Fibroblast of villous mesenchyme (primary cell): ENCODE measurements at places on chromosomes 3 and 15. TPM values are rescaled to one million over a fixed set of nuclear protein-coding genes. Genes with fewer than 3 reads are reported as not detected.
A peak's percentile ranks its signal among the peaks of the same experiment; 100 is the strongest.

The COMMD4 gene
- 61.7 and 74.7 TPM in 2 replicates for total RNA-seq

The LRRN1 gene
- under 0.01 TPM in 2 replicates for total RNA-seq

The CA12 gene
- total RNA-seq = 8.1 and 15.1 TPM in 2 replicates

The SAMMSON gene
- not detected in 2 replicates for total RNA-seq

The GADL1 gene
- total RNA-seq = not detected in 2 replicates

The PRR20G gene
- not detected in 2 replicates for total RNA-seq

The CNTN4 gene
- 6.9 and 9.0 TPM in 2 replicates for total RNA-seq

The NPAP1 gene
- total RNA-seq = not detected in 2 replicates

The MRAS gene
- total RNA-seq = 46.4 and 53.5 TPM in 2 replicates

The YEATS2 gene
- total RNA-seq = 29.6 and 57.0 TPM in 2 replicates

DNA sequence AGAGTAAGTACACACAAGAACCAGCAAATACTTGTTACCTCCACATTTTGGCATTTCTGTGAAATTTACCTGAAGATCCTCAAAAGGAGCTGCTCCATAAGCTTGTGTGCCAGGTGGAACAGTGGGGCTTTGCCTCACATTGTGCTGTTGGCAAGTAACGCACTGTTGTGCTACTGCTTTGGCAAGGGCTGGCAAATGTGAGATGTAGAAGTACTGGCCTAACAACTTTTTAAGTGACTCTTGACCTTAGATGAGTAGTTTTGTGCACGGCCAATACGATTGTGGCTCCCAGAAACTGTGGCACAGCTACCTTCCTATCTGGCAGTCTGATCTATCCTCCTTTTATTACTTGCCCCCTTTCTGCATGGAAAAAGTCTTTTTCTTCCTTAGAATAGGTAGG lies 337.0 kb downstream of the KCNH8 start:
- no peak for DNase-seq

DNA sequence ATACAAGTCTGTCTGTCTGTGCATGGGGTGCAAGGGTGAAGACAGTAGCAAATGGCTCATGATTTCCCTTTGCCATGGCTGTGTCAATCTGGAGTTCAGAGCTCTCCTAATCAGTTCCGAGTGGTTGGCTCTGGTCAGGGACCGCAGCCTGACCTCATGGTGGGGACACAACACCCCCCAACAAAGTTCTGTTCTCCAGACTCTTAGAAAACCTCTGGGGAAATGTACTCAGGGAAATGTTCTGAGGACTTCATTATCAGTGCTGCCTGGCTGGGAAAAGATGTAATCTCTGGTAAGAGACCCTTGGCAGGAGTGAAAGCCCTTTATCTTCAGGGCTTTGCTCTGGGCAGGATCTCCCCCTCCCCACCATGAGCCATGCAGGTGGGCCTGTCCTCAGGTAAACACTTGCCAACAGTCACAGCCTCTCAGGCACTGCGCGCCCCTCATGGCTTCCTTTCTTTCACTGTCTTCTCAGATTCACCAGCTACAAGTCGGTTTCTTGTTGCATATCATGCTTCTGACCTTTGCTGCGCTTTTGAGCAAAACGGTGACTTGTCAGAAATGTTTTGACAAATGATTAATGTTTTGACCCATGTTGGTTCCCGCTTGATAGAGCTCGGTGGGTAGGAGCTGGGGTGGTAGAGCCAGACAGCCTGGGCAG lies 95.5 kb downstream of the ST6GAL1 start:
- DNase-seq = no peak

DNA sequence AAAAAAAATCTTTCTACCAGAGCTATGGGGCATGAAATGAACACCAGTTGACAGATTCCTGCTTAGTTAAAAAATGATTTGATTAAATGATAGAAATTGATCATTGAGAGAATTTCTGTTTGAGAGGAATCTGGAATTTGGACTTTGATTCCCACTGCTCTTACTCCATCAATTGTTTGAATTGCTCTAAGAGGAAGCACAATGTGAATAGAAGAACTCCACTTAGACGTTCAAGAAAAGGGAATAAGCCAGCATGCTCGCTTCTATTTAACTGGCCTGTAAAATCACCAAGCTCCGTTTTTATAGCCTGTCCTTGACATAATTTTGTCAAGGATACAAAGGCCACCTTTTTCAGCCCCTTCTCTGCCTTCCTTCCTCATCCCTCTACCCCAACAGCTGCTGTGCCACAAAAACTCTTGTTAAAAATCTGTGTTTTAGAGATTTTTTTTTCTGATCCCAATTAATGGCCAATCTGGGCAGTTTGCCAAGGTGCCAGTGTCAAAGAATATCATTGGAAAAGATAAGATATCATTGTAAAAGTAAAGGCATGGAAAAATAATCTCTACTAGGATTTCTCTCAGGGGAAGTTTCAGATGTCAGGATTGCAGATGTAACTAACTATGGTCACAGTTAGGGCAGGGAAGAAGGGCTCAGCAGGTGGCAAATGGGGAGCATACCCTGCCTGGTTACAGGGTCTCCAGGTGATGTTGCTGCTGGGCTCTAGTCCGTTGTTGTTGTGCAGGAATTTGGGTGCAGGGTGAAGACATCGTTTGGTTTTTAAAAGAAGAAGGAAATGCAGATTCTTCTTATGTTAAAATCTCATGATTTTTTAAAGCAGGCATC lies 301.8 kb upstream of the PDZRN3 start:
- DNase-seq = no peak

DNA sequence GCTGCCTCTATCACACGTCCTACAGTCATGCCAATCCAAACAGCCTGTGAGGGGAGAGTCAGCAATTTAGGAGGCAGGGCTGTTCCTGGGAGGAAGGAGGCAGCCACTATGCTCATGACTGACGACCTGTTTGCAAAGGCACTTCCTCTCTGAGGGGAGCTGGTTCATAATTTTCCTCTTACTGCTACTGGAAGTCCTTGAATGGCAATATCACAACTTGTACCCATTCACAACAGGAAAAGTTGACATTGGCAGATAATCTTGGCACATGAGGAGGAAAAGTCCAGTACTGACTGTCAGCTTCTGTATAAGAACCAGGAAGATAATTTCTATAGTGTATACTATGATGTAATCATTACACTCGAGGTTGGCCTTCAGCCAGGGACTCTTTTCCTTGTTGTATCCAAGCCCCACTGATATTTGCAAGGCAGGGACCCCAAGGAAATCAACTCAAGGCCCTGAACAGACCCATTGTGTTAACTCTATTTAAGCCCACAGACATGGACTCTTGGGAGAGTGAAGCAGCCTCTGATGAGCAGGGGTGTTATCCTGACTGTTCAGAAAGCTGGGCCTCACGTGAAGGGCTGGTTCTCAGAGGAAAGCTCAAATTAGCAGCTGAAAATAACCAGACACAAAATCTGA lies 267.3 kb upstream of the ADAMTS9 start:
- DNase-seq = no peak

GRCh38 chr3:104437891-104438290 lies 928.8 kb upstream of the ALCAM start:
- DNase-seq = peak; percentile 2

- DNase-seq = peak; percentile 9
Observed at GRCh38 chr15:76803049-76803571, 102.0 kb downstream of the SCAPER start.

DNA sequence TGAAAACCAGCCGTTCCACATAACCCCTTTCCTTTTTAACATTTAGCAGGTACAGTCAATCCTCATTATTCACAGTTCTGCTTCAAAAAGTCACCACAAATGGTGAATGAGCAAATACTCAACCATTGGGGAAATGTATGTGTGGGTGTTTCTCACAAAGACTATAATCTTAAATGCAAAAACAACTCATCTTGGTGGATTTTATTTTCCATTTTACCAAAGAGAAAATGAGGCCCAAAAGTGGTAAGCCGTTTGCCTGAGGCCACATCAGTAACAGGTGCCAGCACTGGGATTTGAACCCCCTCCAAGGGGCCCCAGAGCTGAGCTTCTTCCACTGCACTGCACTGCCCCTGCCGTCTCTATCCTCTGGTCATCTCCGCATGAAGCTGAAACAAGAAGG lies 208.8 kb downstream of the OSBPL10 start:
- DNase-seq = no peak

- no peak for DNase-seq
Observed at GRCh38 chr3:195153653-195154052, 117.3 kb downstream of the XXYLT1 start.

DNA sequence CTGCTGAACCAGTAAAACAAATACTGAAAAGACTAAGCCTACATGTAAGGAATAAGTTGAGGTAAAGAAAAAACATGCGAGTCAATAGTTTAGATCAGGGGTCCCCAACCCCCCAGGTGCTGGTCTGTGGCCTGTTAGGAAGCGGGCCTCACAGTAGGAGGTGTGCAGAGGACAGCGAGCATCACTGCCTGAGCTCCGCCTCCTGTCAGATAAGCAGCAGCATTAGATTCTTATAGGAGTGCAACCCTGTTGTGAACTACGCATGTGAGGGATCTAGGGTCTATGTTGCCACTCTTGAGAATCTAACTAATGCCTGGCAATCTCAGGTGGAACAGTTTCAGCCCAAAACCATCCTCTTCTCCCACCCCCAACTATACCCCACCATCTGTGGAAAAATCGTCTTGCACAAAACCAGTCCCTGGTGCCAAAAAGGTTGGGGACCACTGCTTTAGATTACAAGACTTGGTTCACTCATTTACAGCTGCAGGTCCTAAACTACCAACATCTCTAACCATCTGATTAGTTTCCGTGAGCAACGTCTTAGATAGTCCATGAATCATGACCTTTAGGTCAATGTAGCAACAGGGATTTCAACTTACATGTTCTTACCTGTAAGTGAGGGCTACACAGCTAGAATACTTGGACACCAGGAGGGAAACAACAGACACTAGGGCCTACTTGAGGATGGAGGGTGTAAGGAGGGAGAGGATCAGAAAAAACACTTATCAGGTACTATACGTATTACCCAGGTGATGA lies 66.7 kb downstream of the TRANK1 start:
- no peak for DNase-seq

GRCh38 chr3:60323651-60324050 lies 927.6 kb downstream of the FHIT start:
- DNase-seq = no peak

- no peak for DNase-seq
Observed at GRCh38 chr15:90552929-90553211, 23.1 kb downstream of the CRTC3 start.

- no peak for DNase-seq
Observed at GRCh38 chr15:58124585-58124984, 13.6 kb upstream of the AQP9 start.

GRCh38 chr3:149650828-149651227 lies 7.0 kb downstream of the WWTR1 start:
- no peak for DNase-seq

- peak; percentile 7 for DNase-seq
Observed at GRCh38 chr15:79091204-79091867, 756 bp upstream of the RASGRF1 start.

GRCh38 chr15:69490356-69491037 lies 37.9 kb downstream of the RPLP1 start:
- DNase-seq = no peak

DNA sequence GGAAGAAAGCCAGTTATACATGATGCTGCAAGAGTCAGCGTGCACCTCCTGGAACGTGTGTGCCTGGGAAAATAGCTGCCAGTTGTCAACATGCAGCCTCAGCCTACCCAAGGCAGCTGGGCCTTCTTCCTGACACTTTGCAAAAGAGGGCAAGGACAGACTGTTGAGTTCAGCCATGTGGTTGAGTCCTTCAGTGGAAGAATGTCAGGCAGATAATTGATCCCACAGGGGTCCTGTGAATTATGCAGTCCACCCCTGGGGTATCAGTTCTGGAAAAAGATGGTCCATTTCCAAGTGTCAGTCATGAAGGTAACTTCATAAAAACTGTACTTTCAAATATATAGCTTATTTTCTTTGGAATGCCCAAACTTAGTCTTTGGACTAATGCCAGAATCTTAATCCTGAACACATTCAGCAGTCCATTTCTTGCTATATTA lies 79.6 kb downstream of the ARNT2 start:
- DNase-seq = peak; percentile 63

- no peak for DNase-seq
Observed at GRCh38 chr15:81182756-81183438, 13.8 kb upstream of the IL16 start.

- no peak for DNase-seq
Observed at GRCh38 chr3:53749448-53749847, 96.8 kb downstream of the CHDH start.

DNA sequence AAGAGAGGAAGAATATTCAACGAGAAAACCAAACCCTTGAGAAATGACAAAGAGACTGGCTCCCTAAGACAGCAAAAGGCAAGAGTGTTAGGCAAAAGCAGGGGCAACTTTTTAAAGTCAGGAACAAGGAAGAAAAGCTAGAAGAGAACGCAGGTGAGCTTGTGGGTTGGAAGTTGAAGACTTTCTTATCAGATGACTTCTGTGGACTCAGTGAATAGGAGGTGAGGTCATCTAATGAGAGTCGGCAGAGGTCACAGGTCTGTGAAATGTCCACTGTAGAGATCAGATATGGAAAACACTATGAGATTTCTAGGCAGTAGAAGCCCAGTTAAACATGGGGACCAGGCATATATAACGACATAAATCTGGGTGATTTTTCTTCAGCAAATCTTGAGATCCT lies 27.2 kb upstream of the TNIK start:
- DNase-seq = no peak

DNA sequence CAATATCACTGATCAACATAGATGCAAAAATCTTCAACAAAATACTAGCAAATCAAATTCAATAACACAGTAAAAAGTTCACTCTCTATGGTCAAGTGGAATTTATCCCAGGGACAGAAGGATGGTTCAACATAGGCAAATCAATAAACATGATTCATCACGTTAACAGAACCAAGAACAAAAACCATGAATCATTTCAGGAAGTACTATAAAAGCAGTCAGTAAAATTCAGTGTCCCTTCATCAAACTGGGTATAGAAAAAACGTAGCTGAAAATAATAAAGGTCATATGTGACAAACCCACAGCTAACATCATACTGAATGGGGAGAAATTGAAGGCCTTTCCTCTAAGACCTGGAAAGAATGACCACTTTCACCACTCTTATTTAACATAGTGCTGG lies 172.1 kb downstream of the POLR2M start:
- DNase-seq = no peak

- DNase-seq = no peak
Observed at GRCh38 chr3:130073582-130073981, 8.0 kb upstream of the ALG1L2 start.

DNA sequence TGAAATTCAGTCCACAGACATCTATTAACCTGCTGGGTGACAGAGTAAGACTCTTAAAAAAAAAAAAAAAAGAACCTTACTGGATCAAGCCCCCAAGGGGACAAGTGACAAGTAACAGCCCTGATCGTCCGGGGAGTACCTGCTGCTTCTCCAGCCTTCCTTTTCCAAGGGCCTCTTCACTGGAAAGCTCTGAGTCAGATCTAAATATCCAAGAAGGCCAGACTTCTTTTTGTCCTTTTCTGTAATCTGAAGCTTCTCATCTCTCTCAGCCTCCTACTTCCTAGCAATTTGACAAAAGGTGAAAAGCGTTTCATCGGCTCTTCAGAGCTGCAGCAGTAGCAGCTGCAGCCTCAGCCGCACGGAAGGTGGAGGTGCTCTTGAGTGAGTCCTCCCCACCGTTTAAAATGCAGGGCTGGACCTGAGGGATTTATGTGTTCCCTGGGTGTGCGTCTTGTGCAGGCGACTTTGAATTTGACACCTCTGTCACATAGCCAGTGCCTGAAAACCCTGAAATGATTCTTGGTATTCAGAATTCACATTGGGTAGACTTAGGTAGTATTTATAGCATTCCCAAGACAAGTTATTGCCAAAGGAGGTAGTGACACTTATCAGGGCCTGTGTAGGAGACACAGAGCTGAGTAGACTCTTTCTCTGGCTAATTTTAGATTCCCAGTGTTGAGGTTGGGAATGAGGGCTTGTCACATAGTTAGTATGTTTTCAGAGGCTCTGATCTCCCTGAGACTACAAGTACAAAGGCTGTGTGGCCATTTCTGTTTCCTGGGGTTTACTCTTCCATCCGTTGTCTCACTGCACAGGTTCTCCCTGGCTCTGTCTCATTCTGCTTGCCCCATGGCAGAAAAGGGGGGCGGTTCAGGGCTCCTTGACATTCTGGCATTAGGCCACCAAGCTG lies 291.2 kb upstream of the C2CD4B start:
- no peak for DNase-seq
